ENCODE measurements at places on chromosomes 2 and 18.

- no peak for DNase-seq
Observed at GRCh38 chr18:31042084-31042405, 497 bp downstream of the DSC3 start.

DNA sequence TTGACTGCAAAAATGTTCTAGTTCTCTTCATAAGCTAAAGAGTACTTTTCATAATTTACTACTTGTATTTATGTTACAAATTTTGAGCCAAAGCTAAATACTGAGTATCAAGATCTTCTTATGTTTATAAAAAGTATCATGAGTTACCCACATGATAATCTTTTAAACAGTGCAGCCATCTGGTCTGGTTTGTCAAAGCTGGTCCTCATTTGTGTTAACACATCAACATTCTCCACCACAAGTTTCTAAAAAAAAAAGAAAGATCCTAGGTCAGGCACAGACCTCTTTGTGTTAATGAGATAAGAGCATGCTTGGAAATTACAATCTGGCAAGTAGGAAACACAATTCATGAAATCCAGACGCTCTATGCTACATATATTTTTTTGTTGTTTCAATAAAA lies 75.5 kb upstream of the FRZB start:
- no peak for DNase-seq

GRCh38 chr2:28341208-28341891 lies 51.3 kb upstream of the FOSL2 start:
- no peak for DNase-seq

DNA sequence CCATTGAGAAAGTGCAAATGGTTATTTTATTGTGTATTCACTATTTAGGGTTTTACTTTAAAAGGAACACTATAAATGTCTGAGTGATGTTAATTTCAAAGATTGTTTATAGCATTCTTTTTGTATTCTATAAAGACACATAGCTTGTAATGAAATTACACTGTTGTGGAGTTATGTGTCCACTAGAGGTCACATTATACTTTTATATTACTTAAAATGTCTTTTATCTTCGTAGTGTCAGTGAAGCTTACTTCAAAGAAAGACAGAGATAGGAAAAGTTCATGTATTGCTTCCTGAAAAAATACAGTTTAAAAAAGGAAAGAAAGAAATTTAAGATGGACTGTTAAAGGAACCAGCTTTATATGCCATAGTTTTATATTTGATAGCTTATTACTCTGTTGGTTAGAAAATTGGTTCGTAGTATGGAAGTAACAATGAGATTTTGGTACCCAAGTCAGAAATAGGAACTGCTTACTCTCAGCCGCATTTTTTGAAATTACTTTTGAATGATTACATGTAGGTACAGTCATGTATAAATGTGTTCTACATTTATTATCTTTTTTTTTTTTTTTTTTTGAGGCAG lies 20.5 kb downstream of the APLF start:
- DNase-seq = peak; percentile 27

DNA sequence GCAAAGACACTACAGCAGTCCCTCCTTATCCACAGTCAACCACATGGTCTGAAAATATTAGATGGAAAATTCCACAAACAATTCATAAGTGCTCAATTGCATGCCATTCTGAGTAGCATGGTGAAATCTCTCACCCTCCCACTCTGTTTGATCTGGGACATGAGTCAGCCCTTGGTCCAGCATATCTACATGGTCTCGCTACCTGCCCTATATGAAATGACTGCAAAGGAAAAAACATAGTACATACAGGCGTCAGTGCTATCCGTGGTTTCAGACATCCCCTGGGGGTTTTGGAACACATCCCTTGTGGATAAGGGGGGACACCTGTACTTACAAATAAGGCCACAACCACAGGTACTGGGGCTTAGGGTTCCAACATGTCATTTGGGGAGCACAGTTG lies 73.7 kb downstream of the CABLES1 start:
- peak; percentile 33 for DNase-seq

DNA sequence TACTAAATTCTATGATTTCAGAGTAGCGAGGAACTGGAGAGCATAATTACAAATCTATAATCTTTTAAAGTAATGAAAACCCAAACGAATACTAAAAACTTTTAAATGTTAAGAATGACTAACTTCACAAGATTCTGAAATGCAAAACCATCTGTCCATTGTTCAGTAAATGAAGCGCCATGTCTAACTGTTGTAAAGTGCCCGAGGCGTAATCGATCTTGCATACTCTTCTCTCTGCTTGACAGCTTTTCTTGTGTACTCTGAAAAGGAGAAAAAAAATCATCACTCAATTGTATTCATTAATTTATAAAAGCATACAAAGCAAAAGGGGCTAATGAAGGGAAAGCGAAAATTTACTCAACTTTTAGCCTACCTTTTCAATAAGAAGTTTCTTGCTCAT lies 111.0 kb downstream of the TLK1 start:
- DNase-seq = no peak

DNA sequence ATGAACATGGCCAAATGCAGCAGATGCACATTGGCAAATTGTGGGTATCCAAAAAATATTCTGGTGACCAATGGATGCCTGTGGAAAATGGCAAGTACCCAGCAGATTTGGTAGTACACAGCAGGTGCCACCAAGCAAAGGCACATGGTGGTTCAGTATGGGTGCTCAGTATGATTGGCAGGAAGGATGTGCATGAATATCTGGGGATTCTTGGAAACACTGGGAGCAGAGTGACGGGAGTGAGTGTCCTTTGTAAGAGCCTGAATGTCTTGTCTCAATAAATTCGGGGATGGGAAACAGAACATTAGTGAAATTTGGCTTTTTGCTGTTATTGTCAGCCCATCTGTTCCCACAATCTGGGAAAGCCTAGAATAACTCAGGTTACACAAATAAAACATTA lies 36.8 kb upstream of the ACADL start:
- DNase-seq = no peak

- DNase-seq = no peak
Observed at GRCh38 chr2:45813003-45813941, 161.8 kb downstream of the PRKCE start.

DNA sequence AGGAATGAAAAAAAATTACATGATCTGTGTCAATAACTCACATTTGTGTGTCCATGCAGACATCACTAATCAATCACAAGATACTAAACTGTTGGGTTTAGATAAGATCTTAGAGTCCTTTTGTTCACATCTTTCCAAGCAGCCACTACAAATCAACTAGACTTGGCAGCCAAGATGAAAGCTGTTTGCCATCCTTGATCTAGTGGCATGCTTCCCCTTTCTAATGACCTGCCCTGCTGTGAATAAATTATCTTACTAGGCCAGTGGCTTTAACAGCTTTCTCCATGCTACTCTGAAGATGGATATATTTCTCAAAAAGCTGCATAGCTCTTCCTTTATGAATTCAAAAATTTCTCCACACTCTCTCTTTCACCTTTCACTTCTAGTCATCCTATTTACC lies 1338.0 kb upstream of the ACVR2A start:
- no peak for DNase-seq

- DNase-seq = peak; percentile 84
Observed at GRCh38 chr2:70083344-70084156, 3.7 kb upstream of the PCBP1 start.

DNA sequence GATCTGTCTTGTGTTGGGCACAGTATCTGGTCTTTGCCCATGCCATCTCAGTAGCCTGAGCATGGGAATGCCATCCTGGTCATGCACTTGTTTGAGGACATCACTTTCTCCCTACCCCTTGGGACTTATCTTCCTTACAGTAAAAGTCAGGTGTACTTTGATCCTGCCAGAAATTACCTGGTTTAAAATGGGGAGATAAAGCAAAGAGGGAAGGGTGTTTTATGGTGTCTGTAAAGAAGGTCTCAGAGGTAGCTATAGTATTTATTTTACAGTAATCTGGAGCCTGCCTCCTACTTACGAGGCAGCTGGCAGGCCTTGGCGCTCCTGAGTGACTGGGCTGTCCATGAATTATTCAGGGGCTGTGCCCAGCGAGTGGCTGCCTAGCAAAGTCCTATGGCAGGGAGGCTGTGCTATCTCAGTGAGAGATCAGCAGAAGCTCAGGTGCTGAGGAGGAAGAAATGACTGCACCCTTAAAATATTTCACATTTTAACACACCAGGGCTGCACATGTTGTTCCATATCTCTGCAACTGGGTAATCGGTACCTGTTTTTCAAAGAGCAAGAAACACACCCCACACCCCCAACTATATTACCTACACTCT lies 93.9 kb downstream of the SPTBN1 start:
- no peak for DNase-seq

- DNase-seq = no peak
Observed at GRCh38 chr18:9862686-9863085, 23.1 kb upstream of the TXNDC2 start.
